ENCODE measurements at places on chromosomes 3 and 15. TPM values are rescaled to one million over a fixed set of nuclear protein-coding genes. Genes with fewer than 3 reads are reported as not detected.

Gene CHAC1
- 30.0 TPM for total RNA-seq

DNA sequence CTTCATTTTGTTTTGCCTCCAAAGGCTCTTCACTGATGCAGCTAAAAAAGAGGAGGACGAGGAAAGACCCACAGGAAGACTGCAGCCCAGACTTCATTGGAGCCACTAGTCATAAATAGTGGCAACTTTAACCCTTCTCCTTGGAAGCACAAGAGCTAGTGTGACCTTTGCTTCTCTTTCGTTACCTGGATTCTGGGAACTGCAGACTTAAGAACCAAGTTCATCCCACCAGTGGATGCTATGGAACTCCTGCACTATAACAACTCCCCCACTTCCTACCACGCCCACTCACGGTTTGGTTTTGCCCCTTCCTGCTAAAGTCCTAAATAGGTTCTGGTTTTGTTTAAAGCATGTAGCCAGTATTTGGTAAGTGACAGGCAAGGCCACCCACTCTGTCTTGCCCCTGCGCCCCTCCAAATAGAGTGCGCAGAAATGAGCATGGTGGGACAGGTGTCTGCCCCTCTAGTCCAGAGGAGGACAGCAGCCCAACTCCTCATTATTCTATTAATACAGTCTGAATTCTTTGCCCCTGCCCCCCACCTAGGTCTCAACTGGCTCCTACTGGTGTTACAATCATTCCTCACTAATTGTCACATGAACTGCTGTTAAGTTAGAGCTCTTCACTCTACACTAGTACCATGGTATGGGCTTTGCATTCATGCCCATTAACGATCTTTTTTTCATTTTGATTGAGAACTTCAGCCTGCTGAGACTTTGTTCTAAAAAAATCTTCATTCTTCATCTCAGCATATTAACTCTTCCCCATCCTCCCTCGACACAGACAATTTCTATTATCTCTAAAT is 504.6 kb downstream of the FOXP1 start:
- DNase-seq, result no peak

Gene GUCA1C
- not detected for total RNA-seq

DNA sequence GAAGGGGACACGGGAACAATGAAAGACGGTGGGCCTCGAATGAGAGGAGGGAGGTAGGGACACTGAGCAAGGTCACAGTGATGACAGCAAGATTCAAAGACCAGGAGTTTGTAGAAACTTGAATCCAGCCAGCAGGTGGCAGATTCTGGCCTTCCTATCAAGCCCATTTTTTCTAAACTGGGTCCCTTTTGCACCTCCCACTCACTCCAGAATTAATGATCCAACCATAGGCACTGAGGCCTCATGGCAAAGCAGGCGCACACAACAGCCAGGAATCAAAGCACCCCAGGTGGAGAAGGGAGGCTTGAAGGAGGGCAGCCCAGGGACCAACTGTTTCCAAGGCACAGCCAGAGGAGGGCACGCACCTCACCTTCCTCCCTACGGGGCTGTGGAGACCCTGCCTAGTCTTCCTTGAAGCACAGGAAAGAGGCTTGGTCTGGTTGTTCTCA is 90.2 kb downstream of the ANP32A start:
- peak; percentile 72 for DNase-seq

Gene ECE2
- not detected for total RNA-seq

Gene TGFBR2
- total RNA-seq, result 162 TPM

Gene GPR149
- total RNA-seq, result not detected

Gene DIS3L
- total RNA-seq, result 44.5 TPM

Gene USP4
- total RNA-seq, result 20.3 TPM

GRCh38 chr3:31364188-31364587 is 168.5 kb upstream of the STT3B start:
- DNase-seq, result no peak

Gene OIP5
- total RNA-seq, result 0.88 TPM

GRCh38 chr3:40618158-40618557 is 93.4 kb downstream of the ZNF621 start:
- DNase-seq, result no peak

Gene DNAJC13
- total RNA-seq, result 94.0 TPM

Gene CFAP100
- not detected for total RNA-seq

DNA sequence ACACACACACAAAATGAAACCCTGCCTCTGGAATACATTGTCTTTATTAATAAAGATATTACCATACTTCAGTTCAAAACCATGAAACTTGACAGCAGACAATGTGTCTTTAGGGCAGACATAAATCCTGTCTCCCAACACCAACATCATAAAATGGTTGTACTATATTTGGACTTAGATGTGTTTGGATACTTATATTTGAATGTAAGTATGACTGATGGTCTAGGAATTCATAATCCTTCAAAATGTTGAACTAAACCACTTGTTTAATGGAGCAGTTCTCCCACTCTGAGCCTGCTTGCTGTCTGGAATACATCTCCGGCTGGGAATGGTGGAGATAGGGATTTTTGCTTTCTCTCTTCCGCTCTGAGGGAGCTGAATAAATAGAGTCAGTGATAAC is 10.6 kb downstream of the FBN1 start:
- peak; percentile 13 for DNase-seq

GRCh38 chr3:46979958-46980497 is 562 bp downstream of the NBEAL2 start:
- DNase-seq, result peak; percentile 86

- DNase-seq, result no peak
Measured at GRCh38 chr3:179651687-179652446, 973 bp upstream of the USP13 start.

- no peak for DNase-seq
Measured at GRCh38 chr15:56053046-56053400, 59.6 kb upstream of the NEDD4 start.

DNA sequence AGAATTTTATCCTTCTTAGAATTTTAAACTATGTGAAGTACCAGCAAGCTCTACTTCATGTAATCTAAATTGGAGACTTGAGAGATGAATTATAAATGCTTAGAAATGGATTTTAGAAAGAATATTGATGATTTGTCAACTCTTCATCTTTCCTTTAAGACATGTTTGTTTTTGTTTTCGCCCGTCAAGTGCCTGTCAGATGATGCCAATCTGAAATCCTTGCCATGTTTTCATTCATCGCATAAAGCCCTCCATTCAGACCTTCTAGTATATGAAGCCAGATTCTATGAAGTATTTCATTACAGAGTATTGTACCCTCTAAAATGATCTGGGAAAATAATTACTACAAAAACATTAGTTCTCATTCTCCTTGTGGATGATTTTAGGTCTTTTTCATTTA is 223.2 kb upstream of the SOX2 start:
- DNase-seq, result no peak

- no peak for DNase-seq
Measured at GRCh38 chr15:91338766-91339165, 238.7 kb downstream of the SV2B start.

DNA sequence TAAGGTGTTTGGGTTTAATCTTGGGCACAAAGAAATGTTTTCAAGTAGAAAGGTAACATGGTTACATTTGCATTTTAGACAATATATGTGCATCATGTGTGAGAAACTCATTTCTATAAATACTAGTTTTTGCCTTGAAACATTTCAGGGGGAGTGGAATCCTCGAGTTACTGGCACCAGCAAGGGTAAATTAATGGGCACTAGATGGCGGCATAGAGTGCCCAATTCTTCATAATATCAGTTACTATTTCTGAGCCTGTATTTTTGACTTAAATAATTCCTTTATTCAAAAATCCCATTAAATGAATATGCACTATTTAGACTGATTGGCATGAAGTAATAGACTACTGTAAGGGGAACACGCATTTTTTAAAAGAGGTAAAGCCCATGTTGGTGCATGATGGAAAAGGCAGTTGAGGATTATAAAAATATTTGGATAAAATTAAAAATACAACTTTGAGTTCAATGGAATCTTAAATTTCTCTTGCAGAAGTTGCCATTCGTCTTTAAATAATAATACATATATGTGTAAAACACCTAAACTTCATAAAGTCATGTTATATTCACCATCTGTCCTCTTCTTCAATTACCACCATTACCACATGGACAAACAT is 106.3 kb downstream of the ZBTB20 start:
- DNase-seq, result peak; percentile 83

Gene FETUB
- not detected for total RNA-seq

Gene PPM1L
- 4.3 TPM for total RNA-seq

Gene PEX5L
- total RNA-seq, result 0.59 TPM

DNA sequence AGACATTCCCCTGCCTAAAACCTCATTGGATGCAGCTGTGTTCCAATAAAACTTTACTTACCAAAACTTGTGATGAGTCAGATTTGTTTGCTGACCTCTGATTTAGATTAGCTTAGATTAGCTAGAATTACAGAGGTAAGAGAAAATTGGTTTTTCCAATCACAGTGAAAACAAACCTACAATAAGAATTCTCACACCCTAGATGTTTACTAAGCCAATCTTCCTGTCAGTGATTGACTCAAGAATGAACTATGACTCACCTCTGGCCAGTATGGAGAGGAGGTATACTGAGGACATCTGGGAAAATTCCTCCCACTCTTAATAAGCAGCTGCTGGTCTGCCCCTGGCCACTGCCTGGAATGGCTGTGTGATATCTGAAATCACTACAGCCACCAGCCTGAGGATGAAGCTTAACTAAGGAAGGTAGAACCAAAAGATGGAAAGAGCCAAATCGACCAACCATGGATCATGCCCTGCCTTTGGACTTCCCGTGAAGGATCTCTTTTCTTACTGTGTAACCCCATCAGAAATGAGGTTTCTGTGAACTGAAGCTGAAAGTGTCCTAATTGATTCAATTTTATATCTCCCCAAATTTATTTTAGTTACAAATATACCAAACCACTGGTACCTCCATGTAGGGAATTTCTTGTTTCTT is 19.0 kb upstream of the GHSR start:
- DNase-seq, result no peak

Data from osteoblast (primary cell).